ENCODE measurements at places on chromosomes 1 and 21.

DNA sequence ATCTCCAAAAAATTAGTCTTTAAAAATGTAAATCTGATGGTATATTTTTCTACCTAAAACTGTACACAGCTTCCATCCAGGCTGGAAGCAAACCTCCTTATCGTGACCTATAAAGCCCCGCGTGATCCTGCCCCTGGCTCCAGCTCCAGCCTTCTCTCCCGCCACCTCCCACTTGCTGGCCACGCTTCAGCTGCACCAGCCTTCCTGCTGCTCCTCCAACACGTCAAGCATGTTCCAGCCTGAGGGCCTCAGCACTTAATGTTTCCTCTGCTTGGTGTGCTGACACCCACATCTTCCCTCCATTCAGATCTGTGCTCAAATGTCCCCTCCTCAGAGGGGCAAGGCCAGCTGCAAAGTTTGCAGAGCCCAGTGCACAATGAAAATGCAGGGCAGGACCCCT is 123.5 kb upstream of the MAGI3 start:
- DNase-seq = no peak

- DNase-seq = no peak
These were observed 19.2 kb downstream of the ITGB2 start for GRCh38 chr21:44901391-44902074.

GRCh38 chr1:41419584-41420295 is 58.5 kb downstream of the FOXO6 start:
- DNase-seq = no peak

DNA sequence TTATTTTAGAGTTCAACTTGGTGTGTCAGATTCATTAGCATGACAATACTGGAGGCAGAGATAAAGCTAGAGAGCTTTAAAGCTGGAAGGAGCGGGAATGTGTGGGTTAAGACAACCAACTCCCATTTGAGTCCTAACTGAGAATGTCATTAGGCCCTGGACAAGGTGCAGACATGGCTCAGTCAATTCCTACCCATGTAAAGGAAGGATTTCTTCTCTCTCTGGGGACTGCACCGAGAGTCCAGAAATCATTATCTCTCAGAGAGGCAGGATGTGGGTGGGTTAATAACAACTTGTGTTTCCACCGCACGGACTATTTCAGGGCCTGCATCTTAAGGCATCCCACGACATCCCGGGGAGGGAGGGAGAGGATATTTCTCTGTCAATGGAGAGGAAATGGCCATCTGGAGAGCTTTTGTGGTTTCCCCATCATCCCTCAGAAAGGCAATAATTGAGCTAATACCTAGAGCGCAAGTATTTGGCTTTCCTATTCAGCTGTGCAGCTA is 46.7 kb upstream of the SARS1 start:
- DNase-seq = no peak

DNA sequence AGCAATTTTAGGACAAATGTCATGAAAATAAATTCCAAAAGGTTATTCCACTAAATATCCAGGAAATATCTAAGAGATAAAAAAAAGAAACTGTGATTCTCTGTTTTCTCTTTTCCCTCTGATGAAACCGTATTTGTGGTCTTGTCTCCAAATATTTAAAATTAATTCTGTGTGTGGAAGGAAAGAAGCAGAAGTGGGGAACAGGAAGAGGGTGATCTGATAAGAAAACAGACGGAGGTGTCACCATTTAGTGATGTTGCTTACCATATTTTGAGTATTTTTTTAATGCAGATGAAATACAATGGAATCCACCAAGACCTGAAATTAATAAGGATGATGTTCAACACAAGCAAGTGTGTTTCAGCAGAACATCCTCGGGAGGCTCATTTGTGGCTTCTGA is 29.6 kb downstream of the CLCA1 start:
- DNase-seq = no peak

GRCh38 chr1:43600033-43601020 is 49.6 kb upstream of the KDM4A start:
- no peak for DNase-seq

GRCh38 chr1:242468784-242469183 is 55.7 kb downstream of the PLD5 start:
- no peak for DNase-seq

DNA sequence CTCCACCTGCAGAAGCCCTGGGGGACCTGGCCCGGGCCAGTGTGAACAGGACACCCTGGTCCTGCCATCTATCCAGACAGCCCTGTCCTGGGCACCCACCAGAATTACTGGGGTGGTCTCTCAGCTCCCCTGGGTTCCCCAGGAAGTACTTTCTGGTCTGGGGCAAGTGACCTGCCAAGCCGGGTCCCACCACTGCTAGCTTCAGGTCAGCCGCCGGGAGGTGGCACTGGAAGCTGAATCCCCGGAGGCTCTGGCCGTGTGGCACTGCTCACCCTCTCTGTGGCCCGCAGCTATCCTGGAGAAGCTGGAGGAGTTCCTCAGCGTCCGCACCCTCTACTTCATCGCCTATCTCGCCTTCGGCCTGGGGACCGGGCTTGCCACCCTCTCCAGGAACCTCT is 21.3 kb downstream of the SLC45A1 start:
- DNase-seq = no peak
